Activated T-cell treated with anti-CD3 and anti-CD28 coated beads for 48 hours (primary cell): ENCODE measurements at places on chromosomes 12 and 14.
A peak's percentile ranks its signal among the peaks of the same experiment; 100 is the strongest.

DNA sequence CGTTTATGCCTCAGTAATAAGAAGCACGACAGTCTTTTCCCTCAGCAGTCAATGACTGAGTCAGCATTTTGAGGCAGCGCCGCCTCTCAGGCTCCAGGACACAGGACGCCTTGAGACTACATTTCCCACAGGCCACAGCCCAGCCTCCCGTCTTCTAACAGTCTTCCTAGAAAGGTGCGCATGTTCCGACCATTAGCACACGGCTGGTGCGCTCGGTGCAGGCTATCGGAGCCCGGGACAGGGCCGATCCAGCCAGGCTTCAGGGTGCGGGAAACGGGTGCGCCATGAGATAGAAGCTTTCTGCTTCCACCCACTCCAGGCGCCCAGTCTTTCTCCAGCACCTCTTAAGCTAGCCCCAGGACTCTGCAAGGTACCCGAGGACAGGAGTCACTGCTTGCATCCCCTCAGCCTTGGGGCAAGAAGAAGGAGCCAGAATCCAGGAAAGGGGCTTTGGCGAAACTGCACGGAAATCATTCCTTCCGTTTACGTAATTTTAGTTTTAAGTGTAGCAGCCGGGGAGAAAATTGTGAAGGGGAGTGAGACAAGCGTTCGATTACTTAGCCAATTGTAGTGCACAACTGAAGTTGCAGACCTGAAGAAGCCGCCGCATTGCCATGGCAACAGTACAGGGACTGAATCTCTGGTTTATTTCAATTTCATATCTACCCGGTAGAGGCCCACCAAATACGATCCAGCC, 54.0 kb downstream of the ZNF641 start:
- DNase-seq = peak; percentile 45

GRCh38 chr14:40368314-40368713, 936.1 kb upstream of the FBXO33 start:
- no peak for DNase-seq

GRCh38 chr14:100313464-100314230, 7.4 kb upstream of the SLC25A29 start:
- no peak for DNase-seq

DNA sequence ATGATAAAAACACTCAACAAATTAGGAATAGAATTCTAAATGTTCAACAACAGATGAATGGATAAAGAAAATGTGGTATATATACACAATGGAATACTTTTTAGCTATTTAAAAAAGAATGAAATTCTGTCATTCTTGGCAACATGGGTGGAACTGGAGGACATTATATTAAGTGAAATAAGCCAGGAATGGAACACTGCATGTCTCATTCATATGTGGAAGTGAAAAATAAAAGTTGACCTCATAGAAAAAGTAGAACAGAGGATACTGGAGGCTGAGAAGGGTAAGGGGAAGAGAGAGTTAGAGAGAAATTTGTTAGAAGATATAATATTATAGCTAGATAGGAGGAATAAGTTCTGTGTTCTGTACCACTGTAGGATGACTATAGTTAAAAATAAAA, 35.8 kb upstream of the ZFP36L1 start:
- no peak for DNase-seq

DNA sequence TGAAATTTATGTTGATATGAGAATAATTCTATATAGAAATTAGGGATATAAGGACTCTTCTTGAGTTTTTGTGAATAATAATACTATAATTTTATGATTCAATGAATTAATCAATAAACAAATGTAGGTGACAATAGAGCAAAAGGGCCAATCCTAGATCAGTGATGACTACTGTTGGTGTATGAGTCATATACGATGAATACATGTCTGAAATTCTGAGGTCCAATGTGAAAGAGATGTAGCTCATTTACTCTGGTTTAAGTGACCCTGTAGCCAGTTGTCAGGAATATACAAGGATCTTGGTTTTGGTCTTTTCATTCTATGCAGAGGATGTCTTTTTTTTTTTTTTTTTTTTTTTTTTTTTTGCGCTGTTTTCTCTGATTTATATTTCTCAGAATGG, 72.1 kb upstream of the RTL1 start:
- no peak for DNase-seq

- no peak for DNase-seq
These were observed 9.3 kb downstream of the PAPLN start for GRCh38 chr14:73246387-73247150.

DNA sequence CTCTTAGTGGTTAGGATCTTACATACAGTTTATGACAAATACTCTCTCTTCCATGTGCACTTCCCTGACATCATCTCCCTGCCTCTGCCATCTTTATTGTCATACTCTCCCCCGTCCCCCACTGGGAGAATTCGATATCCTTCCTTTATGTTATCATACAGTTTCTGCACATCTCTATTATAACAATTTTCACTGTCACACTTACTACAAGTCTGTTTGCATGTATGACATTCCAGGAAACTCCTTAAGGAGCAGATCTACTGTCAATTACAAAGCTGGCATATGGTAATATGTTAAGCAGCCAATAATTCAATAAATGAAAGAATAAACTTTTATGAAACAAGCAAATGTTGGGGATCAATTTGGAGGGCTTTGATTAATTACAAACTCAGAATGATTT, 91.1 kb downstream of the KCNH5 start:
- DNase-seq = no peak

- DNase-seq = no peak
These were observed 238.3 kb upstream of the PWP1 start for GRCh38 chr12:107447336-107447735.

DNA sequence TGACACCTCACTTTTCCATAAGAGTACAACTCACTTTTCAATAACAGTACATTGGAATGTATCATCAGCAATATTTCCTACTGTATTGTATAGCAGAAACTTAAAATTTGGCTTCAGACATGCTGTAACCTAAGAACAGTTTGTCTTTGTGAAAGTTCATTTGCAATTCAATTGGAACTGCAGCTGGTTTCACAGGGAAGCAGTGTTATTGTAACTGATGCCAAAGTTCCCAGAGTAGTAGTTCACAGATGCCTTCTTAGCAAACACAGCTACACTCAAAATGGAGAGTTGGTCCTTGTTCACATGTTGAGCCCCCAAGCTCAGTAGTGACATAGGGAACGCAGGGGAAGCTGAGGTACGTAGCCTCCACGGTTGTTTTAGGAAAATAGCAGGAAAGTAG, 23.3 kb downstream of the PPP1R36 start:
- DNase-seq = no peak

DNA sequence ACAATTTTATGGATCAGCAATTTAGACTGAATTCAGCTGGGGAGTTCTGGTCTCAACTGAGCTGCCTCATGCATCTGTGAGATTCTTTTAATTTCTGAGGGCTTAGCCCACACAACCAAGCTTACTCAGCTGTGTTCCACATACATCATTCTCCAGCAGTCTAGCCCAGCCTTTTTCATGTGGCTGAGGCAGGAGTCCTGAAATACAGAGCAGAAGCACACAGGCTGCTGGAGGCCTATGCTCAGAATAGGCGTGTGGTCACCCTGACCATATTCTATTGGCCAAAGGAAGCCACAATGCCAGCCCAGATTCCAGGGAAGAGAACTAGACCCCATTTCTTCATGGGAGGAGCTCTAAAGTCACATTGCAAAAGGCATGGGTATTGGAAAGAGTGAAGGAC, 72.3 kb upstream of the DHRS4 start:
- no peak for DNase-seq

DNA sequence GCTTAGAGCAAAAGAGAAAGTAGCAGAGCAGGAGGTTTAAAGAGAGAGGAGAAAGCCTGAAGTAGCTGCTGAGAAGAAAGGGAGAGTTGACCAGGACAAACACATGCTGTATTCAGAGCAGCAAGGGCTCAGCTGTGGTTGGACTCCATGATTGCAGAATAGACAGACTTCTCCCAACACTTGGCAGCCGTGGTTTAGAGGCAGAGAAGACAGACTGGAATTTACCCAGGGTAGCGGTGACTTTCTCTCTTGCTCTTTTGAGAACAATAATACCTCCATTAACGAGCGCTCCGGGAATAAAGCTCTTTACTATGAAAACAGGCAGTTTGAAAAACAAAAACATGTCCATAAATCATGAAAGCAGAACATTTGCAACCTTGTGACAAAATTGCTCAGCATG, 21.4 kb upstream of the IGF1 start:
- no peak for DNase-seq

DNA sequence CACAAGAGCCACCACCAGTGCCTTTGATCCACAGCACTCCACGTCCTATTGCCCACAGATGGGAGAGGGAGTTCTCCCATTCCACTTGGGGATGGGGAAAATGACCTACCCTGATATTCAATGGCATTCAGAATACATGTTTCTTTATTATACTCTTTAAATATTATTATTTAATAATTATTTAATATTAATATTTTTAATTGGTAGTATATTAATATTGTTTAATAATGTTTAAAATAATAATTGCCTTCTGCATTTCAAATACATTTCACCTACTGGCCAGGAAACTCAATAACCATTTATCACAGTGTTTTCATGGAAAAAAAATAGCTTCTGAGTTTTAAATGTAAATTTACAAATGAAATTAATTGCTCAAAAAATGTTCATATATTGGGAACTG, 127.4 kb upstream of the G2E3 start:
- DNase-seq = no peak

- no peak for DNase-seq
These were observed 68.6 kb upstream of the GALNT9 start for GRCh38 chr12:132397934-132398385.

- peak; percentile 9 for DNase-seq
These were observed at the start of gene TMCC3 for GRCh38 chr12:94650143-94651056. TMCC3 (minus strand) TSS chr12:94650557; CDS start chr12:94650430, 127 bp downstream.

DNA sequence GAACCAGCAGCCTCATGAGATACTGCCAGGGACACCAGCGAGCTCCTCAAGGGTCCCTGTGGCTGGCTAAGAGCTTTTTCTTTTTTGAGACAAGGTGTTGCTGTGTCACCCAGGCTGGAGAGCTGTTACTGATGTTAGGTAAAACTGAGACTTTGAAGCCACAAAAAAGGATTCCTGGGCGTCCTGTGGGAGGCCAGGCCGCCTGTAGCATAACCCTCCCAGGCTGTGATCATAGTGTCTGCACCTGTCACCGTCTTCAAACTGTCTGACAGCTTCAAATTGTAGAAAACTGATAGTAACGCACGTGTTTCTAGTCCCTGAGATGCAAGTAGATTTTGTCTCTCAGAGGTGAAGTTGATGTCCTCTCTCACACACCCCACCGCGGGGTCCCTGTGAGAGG, 4.1 kb downstream of the ZFYVE21 start:
- DNase-seq = no peak

DNA sequence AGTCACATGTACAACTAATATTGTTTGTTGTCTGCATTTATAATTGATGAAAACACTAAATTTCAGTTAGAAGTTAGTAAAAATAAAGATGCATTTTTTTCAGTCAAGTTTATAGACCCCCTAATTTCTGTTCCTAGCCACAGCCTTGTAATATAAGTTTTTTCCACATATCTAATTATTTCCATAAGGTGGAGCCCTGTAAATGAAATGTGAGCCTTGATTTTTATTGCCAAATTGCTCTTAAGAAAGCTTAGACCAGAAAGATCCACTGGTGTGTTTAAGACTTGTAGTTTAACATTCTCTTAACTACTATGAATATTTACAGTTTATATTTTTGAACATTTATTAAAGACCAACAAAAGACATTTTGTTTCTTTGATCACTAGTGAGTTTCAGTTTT, 322.1 kb upstream of the RGS6 start:
- no peak for DNase-seq

- no peak for DNase-seq
These were observed 191.6 kb upstream of the NUDT4 start for GRCh38 chr12:93186131-93186530.

DNA sequence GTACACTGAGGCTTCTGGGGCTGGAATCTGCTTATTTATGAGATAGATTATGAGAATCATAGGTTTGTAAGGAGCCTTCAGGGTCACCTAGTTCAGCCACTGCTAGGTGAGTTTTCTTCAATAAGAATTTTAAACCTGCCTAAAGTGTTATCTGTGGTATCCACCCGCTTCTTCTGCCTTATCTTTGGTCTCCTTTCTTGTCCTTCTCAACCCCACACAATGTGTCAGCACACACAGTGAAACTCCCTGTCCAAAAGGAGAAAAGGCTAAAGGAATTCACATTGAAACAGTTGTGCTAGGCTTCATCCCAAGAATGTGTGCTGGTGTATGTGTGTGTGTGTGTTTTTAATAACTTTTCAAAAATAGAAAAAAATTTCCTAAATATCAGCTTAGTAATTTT, 259.3 kb upstream of the BTG1 start:
- DNase-seq = no peak

DNA sequence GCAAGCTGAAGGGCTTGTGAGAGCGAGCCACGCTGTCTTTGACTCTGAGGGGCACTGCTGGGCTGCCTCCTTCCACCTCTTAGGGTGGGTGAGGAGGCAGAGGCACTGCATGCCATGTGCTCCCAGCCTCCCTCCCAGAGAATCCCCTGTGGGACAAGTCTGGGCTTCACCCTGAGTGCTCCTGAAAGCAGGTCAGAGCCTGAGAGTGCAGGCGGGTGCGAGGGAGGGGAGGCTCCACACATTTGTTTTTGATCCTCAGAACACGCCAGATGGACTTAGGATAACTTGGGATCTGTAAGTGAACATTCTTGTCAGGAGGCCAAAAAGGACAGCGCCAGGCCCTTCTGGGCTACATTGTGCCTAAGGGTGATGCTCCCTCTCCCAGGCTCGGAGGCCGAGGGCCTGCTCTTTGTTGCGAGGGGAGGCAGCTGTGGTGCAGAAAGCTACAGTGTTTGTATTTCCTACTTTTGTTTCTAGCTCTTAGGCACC, 155.4 kb downstream of the TMX1 start:
- DNase-seq = no peak

GRCh38 chr14:106879241-106879640, 1352.9 kb downstream of the TMEM121 start:
- peak; percentile 62 for DNase-seq

GRCh38 chr12:116026768-116027550, 250.5 kb downstream of the MED13L start:
- no peak for DNase-seq

DNA sequence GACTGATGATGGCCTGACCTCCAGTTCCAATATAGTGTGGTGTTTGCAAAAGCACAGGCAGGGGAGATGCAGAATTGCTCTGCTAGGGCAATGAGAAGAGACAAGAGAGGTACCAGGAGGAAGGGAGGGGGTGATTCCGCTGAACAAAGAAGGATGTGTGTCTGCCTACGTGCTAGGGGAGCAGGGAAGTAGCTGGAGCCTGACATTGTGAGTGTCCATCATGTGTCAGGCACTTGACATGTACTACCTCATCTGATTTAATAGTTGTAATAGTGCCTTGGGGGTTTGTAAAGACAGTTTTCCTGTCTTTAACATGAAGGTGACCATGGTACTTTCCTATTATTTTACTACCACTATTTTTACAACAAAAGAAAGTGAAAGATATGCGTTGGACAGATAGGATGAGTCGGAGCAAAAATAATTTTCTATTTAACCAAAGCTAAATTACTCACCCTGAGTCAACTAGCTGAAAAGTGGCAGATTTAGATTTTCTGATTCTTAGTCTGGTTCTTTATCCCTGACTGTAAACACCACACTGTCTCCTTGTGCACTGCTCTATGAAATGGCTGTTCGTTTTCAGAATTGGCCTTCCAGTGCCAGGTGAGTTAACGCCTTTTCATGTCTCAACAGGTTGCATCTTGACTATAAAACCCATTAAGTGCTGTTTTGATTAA, 33.7 kb upstream of the TEAD4 start:
- DNase-seq = no peak

- no peak for DNase-seq
These were observed 141.6 kb downstream of the GCH1 start for GRCh38 chr14:54760866-54761575.
